A673 (cell line): ENCODE measurements at places on chromosomes 12 and 14. TPM values are rescaled to one million over a fixed set of nuclear protein-coding genes. Genes with fewer than 3 reads are reported as not detected.

- DNase-seq: peak; percentile 45
- no peaks in the 10 kb centered on the region for H3K36me3 ChIP-seq
- no peaks in the 10 kb centered on the region for H3K4me1 ChIP-seq
Measured at GRCh38 chr12:119060847-119061796, 79.8 kb downstream of the SRRM4 start.

DNA sequence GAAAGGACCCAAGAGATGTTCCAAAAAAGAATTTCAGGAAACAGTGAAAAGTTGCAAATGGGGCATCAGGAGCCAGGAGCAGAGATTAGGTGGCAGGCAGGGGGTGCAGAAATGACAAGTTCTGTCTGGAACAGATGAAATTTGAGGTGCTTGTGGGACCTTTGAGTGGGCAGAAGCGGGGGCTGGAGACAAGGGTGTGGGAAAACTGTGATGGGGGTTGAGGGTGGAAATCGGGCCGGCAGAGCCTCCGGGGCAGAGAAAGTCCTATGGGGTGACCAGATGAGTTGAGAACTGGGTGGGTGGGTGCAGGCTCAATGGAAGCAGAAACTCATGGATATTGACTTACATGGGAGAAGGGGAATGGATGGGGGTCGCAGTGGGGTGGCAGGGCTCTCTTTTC, 1.6 kb upstream of the NR4A1 start:
- peaks cover 12% of the 10 kb centered on the region for H3K4me1 ChIP-seq
- H3K27me3 ChIP-seq: no peaks in the 10 kb centered on the region
- H3K27ac ChIP-seq: no peak overlapping the region
- H3K4me3 ChIP-seq: no peak overlapping the region
- no peak for DNase-seq

DNA sequence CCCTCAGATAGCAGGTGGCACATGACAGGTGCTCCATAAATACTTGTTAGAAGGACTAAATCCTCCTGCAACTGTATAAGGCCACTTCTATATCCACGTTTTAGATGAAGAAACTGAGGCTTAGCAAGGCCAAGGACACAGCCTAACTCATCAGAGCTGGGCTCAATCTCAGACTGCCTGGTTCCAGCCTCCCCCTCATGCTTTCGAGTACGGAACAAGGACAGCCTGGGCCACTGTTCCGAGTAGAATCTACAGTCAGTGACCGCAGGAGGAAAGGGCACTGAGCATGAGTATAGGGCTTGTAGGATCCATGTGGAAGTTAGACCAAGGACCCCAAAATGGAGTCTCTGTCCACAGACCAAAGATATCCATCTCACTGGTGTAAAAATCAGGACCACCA, 84.6 kb downstream of the NT5DC3 start:
- H3K4me1 ChIP-seq: no peaks in the 10 kb centered on the region
- no peak for DNase-seq
- H3K4me3 ChIP-seq: no peak overlapping the region
- no peak overlapping the region for H3K27ac ChIP-seq

DNA sequence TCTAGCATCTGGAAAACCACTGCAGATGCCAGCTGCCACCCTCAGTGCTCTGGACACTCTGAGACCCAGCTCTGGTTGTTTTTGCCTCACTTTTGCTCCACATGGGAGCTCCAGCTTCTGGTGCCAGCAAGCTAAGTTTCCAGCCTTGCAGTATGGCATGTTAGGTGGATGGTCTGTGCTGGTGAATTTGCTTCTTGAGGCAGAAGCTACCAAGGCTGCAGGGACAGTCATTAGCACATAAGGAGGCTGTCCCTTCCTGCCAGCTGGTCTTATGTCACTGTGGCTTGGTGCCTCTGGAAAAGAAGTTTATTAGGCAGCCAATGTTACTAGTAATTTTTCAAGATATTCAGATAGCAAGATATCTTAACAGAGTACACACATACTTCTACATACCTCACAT, 64.2 kb upstream of the CSRP2 start:
- no peaks in the 10 kb centered on the region for H3K27me3 ChIP-seq
- H3K4me3 ChIP-seq: no peak overlapping the region

- H3K4me1 ChIP-seq: peaks cover 5% of the 10 kb centered on the region
- no peak overlapping the region for H3K27ac ChIP-seq
- no peaks in the 10 kb centered on the region for H3K27me3 ChIP-seq
- no peak for DNase-seq
Measured at GRCh38 chr14:75489480-75489837, 32.8 kb upstream of the BATF start.

GRCh38 chr14:60346706-60347105, 97.7 kb downstream of the PPM1A start:
- H3K27me3 ChIP-seq: no peaks in the 10 kb centered on the region
- DNase-seq: no peak
- H3K4me1 ChIP-seq: no peaks in the 10 kb centered on the region
- H3K4me3 ChIP-seq: no peak overlapping the region

DNA sequence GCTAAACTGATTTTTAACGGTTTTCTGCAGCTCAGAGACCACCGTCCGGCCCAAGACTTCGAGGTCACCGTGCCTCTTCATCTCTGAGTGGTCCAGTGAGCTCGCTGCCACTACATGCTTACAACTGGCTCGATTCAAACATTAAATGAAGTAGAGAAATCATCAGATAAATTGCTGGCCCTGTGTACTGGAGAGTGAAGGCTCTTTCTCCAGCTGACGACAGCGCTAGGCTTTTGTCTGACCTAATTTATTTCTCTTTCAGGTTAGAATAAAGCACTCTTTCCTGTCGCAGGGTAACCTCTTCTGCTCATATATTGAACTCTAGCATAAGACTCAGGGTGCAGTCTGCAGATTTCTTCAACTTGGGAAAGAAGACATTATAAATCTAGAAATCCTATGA, 6.4 kb downstream of the BCL11B start:
- peak overlapping the region; percentile 85 for H3K4me3 ChIP-seq
- DNase-seq: no peak
- peaks cover 66% of the 10 kb centered on the region for H3K4me1 ChIP-seq

DNA sequence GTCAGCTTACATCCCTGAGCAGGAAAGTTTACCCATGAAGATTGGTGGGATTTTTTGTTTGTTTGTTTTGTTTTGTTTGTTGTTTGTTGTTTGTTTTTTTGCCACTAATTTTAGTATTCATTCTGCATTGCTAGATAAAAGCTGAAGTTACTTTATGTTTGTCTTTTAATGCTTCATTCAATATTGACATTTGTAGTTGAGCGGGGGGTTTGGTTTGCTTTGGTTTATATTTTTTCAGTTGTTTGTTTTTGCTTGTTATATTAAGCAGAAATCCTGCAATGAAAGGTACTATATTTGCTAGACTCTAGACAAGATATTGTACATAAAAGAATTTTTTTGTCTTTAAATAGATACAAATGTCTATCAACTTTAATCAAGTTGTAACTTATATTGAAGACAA, 37.6 kb downstream of the CD9 start:
- DNase-seq: no peak
- H3K36me3 ChIP-seq: no peaks in the 10 kb centered on the region
- no peak overlapping the region for H3K27ac ChIP-seq
- no peaks in the 10 kb centered on the region for H3K27me3 ChIP-seq

GRCh38 chr12:63802012-63802608, 22.4 kb downstream of the RXYLT1 start:
- no peaks in the 10 kb centered on the region for H3K4me1 ChIP-seq
- no peak overlapping the region for H3K27ac ChIP-seq
- H3K36me3 ChIP-seq: no peaks in the 10 kb centered on the region
- no peaks in the 10 kb centered on the region for H3K27me3 ChIP-seq
- peak; percentile 55 for DNase-seq

DNA sequence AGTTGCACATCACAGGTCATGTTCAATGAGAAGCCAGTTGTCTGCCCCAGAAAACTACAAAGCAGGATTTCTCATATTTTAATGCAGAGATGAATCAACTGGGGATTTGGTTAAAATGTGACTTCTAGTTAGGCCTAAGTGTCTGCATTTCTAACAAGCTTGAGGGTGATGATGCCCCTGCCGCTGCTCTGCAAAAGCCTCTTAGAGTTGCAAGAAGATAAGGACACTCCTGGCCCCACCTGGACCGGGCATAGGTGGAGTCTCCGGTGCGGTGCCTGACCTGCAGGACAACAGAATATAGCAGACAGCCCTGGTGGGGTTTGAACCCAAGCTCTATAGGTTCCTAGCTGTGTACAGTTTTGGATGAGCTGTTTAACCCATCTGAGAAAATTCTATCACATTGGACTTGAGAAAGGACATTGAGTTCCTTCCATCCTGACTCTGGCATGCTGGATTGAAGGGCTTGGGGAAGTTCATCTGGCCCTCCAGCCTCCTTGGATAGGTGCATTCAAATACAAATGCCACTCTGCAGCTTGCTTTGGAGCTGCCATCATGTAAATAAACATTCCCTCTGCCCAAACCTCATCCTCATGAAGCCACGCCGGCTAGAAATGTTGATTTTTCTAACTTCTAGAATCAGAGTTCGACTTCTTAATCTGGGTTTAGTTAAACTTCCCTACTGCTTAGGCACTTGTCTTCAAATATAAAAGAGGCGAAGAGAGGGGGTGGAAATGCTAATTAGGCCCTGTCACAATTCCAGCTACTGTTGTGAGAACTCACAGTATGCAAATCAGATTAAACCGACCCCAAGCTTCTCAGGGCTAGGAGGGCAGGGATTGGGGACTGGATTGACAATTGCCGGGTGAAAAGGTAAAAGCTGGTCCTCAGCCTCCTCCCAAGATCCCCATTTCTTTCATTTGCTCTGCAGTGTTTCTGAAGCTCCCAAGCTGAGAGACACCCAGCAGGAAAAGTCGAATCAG, 1225.6 kb downstream of the VRK1 start:
- no peak overlapping the region for H3K4me3 ChIP-seq
- H3K27ac ChIP-seq: no peak overlapping the region
- H3K27me3 ChIP-seq: no peaks in the 10 kb centered on the region
- H3K4me1 ChIP-seq: no peaks in the 10 kb centered on the region
- H3K36me3 ChIP-seq: no peaks in the 10 kb centered on the region

CNOT2 gene
- total RNA-seq: 68.9 and 89.0 TPM in 2 replicates

ADGRD1 gene
- not detected in 2 replicates for total RNA-seq

ANKRD33 gene
- not detected in 2 replicates for total RNA-seq
